ENCODE measurements at places on chromosomes 11 and 22.

DNA sequence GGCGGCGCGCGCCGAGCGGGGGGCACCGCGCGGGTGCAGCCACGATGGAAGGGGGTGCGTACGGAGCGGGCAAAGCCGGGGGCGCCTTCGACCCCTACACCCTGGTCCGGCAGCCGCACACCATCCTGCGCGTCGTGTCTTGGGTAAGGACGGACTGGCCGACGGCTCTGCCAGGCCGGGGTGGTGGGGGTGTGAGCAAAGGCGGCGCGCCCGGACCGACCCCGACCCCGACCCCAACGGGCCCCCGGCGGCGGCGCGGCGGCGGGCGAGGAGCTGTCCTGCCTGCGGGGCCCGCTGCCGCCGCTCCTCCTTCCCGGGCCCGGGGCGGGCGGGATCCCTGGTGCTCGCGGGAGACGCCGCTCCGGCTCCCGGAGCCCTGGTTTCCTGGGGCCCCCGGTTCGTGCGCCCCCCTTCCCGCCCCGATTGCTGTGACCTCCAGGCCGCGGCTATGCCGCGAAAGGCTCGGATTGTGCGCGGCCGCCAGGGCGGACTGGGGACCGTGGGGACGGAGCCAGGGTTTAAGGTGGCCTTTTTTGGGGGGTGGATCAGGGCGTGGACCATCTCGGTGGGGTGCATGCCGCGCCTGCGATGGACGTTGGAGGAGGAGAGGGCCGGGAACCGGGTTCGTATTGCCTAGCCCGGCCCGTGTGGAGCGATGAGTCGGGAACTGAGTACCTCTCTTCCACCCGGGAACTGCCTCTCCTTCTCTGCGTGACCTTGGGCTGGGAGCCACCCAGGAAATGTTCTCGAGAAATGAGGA, at the start of gene SYNGR1:
Gene SYNGR1, plus strand, starts transcription at position 25 of the 760 bp plus-strand sequence. Its CDS starts 20 bp downstream, at position 45.
- peak; percentile 52 for DNase-seq

DNA sequence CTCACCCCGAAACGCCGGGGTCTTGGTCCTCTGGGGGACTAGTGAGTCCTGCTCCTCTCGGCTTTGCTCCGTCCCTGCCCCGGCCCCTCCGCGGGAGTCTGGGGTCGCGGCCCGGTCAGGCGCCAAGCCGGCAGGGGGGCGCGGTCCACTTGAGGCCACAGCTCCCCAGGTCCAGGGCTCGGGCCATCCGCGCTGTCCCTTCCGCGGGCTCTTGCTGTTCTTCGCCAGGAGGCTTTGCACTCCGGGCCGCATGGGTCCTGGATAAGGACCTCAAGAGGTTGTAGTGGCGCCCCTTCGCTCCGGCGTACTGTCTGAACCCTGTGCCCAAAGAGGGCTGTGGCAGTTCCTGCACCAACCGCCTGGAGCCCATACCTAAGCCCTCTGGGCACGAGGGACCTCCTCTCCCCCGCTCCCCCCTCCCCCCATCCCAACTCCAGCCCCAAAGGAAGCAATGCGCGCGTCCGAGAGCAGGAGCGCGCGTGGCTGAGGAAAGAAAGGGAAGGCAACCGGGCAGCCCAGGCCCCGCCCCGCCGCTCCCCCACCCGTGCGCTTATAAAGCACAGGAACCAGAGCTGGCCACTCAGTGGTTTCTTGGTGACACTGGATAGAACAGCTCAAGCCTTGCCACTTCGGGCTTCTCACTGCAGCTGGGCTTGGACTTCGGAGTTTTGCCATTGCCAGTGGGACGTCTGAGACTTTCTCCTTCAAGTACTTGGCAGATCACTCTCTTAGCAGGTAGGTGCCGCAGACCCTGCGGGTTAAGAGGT, at the start of gene ADM:
Gene ADM, plus strand, starts transcription at position 579 of the 767 bp plus-strand sequence. CDS start 628 bp downstream, outside the sequence.
- peak; percentile 59 for DNase-seq

- no peak for DNase-seq
Observed at GRCh38 chr22:48070760-48071159, 1308.3 kb downstream of the TBC1D22A start.

DNA sequence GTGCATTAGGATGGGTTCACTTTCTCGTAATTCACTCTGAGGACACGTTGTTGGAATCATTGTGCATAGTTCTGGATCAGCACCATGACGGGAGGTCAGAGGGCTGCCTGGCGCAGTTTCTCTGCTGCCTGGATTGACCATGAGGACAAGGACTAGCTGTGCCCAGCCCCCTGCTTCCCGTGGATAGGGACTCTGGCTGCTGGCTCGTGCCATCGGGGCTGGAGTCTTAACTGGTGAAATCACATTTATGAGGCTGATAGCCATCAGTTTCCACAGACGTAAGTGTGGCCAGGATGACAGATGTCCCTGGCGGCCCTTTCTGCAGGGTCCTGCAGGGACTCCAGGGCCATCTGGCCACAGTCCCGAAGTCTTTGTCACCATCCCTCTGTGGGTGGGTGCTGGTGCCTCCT, 24.1 kb upstream of the GRAMD4 start:
- DNase-seq = no peak

DNA sequence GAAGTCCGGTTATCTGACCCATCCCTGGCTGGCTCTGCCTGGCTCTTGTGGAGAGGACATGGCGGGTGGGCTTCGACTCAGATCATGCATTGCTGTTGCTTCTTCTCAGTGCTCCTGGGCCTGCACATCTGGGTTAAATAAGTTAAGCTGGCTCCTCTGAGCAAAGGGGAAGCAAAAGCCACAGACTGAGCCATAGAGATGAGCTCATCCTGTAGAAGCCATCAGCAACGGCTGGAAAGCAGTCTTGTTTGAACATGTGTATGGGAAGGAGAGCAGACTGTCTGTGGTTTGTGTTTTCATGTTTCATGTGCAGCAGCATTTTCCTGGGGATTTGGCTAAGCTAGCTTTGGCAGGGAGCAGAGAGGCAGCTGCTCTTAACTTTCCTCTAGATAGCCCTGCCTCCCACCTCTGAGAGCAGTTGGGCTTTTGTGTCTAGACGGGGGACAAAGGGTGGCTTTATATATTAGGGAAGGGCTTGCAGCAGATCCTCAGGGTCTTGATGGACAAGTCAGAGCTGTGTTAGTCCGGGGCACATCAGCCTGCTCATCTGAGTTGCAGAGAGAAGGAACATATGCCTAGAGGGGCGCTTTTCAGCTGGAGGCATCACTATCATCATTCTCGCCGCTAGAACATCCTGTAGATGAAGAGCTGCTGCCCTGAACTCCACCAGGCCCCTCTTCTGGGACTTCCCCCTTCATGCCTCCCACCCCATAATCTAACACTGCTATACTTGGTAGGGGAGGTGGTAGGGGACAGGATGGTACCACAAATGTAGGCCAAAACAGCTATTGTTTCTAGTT, 14.9 kb downstream of the DCPS start:
- no peak for DNase-seq

- no peak for DNase-seq
Observed at GRCh38 chr11:132408877-132409276, 1038.5 kb downstream of the NTM start.

DNA sequence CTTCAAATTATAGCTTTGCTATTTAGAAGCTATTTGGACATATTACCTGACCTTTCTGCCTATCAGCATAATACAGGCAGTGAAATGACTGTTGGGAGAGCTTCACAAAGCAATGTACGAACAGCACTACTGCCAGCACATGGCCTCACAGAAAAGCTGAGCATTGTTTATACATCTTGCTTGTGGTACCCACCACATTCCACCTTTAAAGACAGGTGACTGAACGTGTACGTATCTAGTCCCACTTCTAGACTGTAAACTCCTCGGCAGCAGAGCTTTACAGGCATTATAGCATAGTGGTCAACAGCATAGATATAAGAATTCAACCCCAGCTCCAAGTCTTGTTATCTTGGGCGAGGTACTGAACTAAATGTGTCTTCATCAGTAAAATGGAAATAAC, 1.6 kb downstream of the JOSD1 start:
- DNase-seq = no peak

- DNase-seq = peak; percentile 4
Observed at GRCh38 chr11:127493330-127494022, 492.9 kb upstream of the KIRREL3 start.

GRCh38 chr22:40290516-40290915, 55.8 kb upstream of the ADSL start:
- DNase-seq = no peak

- DNase-seq = no peak
Observed at GRCh38 chr11:71106671-71107070, 145.7 kb downstream of the SHANK2 start.

- DNase-seq = no peak
Observed at GRCh38 chr11:7609015-7609414, 64.3 kb downstream of the CYB5R2 start.

DNA sequence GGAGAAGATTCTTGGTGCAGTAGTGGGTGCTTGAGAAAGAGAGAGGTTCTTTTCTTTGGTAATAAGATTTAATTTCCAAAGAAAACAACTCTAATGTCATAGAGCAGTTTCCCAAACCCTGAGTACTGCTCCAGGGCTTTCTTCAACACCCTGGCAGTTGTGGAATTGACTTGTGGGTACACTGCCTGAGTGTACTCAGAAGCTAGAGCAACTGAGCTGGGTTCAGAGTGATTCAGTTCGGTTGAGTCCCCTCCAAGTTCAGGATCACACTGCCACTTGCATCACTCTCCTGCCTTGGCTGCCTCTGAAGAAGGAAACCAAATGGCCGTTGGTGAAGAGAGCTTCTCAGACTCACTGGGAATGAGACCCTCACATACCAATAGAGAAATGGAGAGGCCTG, 5.3 kb downstream of the DMC1 start:
- no peak for DNase-seq

DNA sequence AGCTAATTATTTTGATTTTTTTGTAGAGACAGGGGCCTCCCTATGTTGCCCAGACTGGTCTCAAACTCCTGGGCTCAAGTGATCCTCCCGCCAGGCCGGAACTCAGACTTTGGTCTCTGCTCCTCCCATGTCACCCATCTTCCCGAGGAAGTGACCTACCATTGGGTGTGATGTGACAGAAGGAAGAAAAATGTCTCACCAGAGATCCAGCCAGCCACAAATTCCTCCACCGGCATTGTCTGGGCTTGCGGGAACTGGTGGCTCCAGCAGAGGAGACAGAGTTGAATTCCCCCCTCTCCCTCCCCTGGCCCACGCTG, 772 bp downstream of the SLC25A45 start:
- no peak for DNase-seq

DNA sequence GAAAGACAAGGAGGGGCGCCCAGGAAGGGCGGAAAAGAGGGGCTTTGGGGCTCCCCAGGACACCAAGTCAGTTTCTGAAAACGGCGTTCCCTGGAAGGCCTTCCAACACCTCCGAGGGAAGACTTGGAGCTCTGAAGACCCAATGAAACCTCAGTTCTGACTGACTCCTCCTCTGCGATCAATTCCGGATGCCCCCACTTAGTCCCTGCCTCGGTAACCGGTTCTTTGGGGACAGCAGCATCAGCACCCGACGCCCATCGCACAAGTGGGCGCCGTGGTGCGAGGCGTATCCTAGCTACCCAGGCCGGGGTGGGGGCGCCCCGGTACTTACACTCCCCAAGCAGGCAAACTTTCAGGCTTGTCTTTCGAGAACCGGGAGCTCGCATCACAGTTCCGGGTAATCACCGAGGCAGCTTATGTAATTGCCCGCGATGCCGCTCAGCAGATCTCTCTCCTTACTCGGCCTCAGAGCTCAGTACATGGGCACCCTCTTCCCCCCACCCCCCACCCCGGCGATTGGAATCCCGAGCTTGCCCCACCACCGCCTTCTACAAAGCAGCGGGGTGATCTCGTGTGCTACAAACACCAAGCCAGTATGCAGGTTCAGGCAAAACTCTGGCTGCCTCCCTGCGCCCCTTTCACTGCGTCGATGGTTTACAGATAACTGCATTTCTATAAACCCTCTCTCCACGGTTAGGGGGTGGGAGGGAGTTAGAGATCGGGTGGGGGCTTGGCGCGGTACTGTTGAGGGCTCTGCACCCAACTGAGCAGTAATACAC, 2.0 kb downstream of the TENM4 start:
- no peak for DNase-seq

- no peak for DNase-seq
Observed at GRCh38 chr11:83004746-83005556, 66.7 kb downstream of the RAB30 start.

GRCh38 chr11:123535401-123535800, 105.3 kb downstream of the GRAMD1B start:
- no peak for DNase-seq

- no peak for DNase-seq
Observed at GRCh38 chr11:133898031-133898769, 52.9 kb upstream of the SPATA19 start.

DNA sequence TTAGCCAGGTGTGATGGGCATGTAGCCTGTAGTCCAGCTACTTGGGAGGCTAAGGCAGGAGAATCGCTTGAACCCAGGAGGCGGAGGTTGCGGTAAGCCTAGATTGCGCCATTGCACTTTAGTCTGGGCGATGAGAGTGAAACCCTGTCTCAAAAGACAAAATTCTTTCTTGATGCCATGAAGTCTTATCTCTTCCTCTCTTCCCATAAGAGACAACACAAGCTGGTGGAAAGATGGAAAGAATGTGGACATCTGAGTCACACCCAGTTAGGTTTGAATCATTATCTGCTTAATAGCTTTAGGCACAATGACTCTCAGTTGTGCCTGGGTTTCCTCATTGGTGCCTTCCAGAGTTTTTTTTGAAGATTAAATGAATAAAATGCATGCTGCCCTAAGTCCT, 35.3 kb downstream of the KREMEN1 start:
- no peak for DNase-seq

DNA sequence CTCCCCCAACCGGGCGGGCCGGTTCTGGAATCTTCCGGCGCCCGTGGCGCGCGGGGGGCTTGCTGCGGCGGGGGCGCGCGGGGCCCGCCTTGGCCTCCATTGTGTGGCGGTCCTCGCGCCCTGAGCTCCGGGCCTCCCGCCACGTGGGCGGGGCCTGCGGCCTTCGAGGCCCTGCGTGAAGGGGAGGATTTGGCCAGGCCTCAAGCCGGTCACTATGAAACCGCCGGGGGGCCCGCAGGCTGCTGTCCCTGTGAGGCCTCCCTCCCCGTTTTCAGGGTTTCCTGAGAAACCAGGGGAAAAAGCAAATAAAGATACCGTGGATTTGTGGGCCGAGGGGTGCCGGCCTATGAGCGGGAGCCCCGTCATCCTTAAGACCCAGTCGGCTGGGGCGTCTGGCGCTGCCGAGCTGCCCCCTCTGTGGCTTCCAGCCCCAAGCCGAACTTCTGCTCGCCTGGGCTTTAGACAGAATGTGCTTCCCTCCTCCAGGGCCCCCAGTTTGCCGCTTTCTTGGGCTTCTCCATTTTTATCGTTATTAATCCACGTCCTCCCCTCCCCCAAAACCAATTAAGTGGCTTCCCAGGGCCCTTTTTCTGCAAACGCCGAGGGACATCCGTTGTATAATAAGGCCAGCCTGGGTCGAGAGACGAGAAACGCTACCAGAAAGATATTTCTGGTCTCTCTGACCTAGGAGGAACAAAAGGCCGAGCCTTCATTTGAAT, 602 bp downstream of the EWSR1 start:
- DNase-seq = peak; percentile 82

- DNase-seq = no peak
Observed at GRCh38 chr22:26544489-26544888, 32.2 kb upstream of the TFIP11 start.

Measured in erythroblast (primary cell).